Daoy (cell line): ENCODE measurements at places on chromosomes 5 and 9.

- DNase-seq: no peak
Observed at GRCh38 chr5:56737951-56738606, 77.3 kb upstream of the MAP3K1 start.

DNA sequence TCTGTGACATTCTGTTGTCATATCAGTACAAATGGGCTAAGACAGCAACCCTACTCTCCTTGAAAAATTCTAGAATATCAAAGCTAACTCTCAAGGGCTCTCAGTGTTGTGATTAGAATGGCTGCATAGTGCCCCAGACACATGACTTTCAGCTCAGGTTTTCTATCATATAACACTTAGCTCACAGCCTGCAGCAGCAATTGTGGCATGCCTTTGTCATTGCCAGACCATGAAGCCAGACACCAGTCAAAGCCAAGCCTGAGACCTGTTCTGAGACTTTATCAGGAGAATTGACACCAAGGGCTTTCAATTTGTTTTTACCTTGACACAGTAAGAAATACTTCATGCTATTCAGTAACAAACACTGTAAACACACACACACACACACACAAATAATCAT, 159.0 kb upstream of the SNX2 start:
- no peak for DNase-seq

DNA sequence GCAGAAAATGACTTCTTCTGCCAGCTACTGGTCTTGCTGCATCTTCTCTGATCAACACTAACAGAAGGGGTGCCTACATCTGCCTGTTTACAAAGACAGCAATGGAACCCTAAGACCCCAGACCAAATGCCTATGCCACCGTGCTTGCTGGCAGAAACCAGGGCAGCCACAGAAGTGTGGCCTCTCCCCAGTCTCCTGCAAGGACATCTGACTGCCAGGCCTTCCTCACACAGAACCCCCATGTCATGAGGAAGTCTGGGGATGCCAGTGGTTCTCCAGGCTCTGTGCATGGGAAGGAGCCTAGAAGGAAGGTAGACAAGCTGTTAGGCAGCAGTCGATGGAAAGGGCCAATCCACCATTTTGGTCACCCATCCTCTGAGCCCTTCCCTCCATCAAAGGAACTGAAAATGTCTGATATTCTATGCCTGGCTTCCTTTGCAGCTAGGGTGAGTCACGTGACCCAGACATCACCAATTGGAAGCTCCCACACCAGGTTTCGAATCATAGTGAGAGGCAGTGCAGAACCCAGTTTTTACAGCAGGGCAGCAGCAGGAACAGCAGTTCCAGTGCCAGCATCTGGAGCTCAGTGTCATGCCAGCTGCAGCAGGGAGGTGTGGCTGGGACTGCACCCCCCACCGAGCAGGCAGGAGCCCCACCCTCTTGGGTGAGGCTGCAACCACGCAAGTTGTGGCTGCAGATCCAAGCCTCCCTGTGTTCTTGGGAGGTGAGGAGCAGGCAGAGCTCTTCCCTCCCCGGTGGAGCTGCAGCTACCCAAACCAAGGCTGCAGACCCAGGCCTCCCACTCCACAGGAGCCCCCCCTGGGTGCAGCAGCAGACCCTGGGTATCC, 123.4 kb downstream of the OLFM1 start:
- no peak for DNase-seq

GRCh38 chr5:124922255-124922975, 176.0 kb upstream of the ZNF608 start:
- DNase-seq: no peak

GRCh38 chr9:76115982-76116646, 225.6 kb downstream of the PCSK5 start:
- no peak for DNase-seq

DNA sequence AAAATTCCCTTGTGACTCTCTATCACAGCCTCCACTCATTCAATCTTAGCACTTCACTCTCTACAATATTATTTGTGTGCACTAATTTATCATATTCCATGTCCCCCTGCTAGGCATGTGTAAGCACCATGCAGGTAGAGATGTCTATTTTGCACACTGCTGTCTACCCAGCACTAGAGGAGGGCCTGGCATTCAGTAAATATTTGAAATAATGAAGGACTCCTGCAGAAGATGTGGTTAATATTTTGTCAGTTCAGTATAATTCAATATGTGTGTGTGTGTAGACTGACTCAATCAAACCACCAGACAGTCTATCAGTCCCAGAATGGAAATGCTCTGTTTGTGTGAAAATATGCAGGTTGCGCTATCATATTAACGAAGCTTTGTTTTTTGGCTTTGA, 313.6 kb upstream of the CDH6 start:
- DNase-seq: no peak

DNA sequence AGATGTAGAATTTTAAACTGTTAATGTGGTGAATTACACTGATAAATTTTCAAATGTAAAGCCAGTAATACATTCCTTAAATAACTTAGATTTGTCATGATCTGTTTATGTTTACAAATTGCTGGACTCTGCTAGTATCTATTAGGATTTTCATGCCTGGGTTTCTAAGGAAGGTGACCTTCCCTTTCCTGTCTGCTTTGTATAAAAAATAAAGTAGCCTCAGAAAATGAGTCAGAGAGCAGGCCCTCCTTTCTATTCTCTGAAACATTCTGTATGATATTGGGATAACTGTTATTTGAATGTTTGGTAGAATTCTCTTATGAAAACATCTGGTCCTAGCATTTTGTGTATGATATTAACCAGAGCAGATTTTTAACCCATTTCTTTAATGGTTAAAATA, 255.3 kb downstream of the SYK start:
- no peak for DNase-seq

DNA sequence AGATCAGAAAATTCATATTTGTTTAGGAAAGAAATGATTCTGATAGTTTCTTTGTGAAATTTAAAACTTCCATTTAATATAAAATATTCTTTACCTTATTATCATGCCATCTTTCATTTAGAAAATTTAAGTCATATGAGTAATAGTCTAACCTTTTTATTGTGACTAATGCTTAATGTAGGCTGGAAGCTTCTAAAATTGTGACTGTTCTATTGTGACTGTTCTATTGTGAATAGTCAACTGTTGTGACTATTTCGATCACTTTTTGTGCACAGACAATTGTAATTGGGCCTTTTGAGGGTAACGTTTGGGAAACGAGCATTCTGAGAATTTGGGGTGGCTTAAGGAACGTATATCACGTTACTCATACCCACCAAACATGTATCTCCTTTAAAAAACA, 100.0 kb downstream of the PARP8 start:
- DNase-seq: no peak

DNA sequence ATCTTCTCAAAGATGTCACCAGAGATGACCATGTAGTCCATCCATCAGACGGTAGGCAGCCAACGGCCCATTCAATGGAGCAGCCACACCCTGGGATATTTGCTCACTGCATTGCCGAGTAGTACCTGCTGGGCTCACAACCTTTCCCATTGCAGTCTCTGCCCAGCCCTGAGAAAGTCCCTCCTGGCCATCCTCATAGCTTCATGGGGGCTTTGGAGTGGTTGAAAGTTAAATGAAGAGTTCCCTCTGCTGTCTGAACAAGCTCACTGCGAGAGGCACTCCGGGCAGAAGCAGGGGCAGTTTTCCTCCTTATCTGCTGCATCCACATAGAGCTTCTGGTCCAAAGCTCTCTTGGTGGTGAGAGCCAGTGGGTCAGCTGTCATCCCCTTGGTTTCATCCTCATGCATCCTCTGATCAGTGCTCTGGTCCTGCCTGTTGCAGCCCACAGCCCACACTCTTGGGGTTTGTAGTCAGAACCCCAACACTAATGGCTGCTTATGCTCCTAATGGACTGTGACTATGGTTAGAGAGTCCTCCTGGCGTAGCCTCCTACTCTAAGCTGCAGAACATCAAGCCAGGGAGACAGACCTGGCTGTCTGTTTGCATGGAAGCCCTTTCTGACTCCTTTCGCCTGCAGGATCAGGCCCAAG, 23.3 kb downstream of the TNFSF8 start:
- DNase-seq: peak; percentile 58

DNA sequence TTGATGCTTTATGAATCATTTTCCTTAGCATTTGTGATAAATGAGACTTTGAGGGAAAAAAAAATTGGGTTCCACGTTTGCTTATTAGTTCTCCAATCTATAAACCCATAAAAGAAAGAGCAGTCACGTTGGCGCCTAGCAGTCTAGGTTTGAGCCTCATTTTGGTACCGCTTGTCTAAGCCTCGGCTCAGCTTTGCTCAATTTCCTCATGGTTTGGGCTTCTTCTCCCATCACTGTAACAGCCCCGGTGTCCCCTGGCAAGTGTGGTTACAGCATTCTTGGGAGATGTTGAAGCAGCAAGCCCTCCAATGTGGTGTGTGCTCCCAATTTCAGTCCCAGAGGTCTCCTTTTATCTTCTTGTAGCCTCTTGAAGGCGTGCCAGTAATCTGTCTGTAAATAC, 578.4 kb downstream of the CDK5RAP2 start:
- DNase-seq: no peak

DNA sequence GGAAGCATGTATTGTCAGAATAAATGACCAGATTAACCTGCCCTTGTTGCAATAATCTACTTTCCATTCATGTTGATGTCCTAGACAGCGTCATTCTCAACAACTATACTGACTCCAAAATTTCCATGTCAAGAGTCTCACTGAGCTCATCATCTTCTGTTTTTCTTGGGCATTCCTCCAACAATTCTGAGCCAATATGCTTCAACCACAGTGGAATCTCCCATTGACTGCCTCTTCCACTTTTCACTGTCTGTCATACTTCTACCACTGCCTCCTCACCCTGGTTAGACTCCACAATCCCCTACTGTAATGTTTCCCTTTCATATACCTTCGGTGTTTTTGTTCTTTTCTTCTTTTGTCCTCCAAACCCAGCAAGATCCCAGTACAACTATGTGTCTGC, 162.8 kb downstream of the TLE1 start:
- peak; percentile 67 for DNase-seq

DNA sequence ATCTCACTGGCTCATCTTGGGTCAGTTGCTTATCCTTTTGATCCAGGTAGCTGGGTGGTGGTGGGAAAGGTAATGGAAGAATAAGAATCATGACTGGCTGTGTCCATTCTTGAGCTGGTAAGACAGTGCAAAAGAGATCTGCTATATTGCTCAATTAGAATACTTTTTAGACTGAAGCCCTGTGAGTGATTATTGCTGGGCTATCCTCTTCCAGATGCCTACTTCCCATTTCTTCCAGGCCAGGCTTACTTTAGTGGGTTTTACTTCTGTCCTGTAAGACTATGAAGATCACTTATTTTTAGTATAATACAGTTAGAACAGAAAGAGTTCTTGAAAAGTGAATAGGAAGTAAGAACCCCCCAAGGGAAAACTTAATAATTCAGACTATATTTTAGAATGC, 7.2 kb downstream of the MARCHF6 start:
- DNase-seq: no peak

GRCh38 chr5:112983363-112983762, 6.8 kb downstream of the DCP2 start:
- no peak for DNase-seq

- peak; percentile 16 for DNase-seq
Observed at GRCh38 chr9:11319538-11319937, 706.7 kb upstream of the PTPRD start.

DNA sequence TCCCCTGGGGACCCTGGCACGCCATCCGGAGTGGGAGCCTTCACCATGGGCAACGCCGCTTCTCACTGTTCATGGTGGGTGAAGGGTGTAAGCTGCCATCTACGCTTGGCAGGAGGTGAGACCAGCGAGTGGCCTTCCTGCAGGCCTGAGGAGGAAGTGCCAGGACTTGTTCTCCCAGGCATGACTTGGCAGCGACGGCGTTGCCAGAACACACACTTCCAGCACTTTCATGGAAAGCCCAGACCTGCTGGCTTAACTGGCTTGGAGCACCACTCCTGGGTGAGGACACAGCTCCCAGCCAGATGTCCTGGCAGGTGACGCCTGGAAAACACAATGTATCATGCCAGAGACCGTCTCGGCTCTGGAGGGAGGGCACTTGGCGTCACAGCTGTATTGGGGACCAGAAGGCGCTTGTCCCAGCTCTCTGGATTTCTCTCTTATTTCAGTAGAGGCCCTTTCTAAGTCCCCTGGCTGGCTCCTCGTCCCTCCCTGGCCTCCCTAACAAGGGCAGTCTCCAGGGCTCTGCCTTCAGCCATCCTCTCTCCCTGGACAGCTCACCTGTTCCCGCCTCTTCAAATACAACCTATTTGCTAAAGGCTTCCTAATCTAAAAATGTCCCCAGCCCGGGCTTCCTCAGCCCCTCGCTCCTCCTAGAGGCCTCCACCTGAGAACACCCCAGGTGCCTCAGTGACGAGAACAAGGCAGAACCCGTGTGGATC, 188.3 kb downstream of the OLFM1 start:
- no peak for DNase-seq

DNA sequence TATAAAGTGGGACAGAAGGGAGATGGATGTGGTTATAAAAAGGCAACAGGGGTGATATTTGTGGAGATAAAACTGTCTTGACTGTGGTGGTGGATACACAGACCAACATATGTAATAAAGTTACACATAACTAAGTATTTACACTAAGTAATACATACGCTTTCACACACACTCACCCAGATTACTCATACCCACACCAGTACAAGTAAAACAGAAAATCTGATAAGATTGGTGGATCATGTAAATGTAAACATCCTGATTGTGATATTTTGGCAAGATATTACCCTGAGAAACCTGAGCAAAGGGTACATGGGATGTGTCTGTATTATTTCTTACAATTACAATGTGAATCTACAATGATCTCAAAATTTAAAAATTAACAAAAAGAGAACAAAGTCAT, 53.3 kb upstream of the SLIT3 start:
- DNase-seq: peak; percentile 78

GRCh38 chr9:99748676-99749075, 73.0 kb upstream of the NR4A3 start:
- DNase-seq: no peak

GRCh38 chr9:34179213-34180136, 632 bp downstream of the UBAP1 start:
- no peak for DNase-seq

- no peak for DNase-seq
Observed at GRCh38 chr5:102888483-102888882, 133.4 kb downstream of the PAM start.

DNA sequence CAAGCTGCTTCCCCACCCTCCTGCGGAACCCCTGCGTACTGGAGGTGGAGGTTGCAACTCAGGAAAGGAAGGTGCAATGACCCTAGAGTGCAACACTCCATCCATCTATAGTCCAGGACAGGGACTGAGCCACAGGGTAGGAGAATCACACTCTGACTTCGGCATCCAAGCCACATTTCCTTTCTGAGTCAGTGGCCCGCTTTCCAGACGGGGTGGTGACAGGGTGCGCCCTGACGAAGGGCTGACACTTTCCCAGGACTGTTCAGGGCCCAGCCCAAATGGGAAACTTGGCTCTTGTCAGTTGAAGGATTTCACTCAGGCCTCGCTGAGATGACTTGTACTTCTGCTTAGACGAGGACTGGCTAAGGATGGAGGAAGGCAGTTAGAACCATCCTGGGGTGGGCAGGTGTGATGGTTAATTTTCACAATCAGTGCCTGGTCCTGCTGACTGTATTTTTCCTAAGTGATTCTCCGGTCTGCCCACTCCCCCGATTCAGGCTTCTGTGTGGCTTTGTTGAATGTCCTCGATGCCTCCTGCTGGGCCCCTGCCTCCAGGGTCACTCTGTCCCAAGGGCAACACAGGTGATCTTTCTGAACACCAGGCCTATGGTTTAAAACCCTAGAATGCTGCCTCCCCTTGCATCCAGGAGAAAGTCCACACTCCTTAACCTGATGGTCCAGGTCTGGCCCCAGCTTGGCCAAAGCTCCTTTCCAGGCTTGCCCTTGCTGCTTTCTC, 228.1 kb downstream of the FSTL4 start:
- DNase-seq: no peak
